ENCODE measurements at places on chromosomes 6 and 20. TPM values are rescaled to one million over a fixed set of nuclear protein-coding genes. Genes with fewer than 3 reads are reported as not detected.

UBE2J1 gene
- 25.0 TPM for total RNA-seq

SLC52A3 gene
- 1.5 TPM for total RNA-seq

SLC22A7 gene
- total RNA-seq = not detected

PACRG gene
- total RNA-seq = 5.5 TPM
